ENCODE measurements at places on chromosomes 13 and 19.

DNA sequence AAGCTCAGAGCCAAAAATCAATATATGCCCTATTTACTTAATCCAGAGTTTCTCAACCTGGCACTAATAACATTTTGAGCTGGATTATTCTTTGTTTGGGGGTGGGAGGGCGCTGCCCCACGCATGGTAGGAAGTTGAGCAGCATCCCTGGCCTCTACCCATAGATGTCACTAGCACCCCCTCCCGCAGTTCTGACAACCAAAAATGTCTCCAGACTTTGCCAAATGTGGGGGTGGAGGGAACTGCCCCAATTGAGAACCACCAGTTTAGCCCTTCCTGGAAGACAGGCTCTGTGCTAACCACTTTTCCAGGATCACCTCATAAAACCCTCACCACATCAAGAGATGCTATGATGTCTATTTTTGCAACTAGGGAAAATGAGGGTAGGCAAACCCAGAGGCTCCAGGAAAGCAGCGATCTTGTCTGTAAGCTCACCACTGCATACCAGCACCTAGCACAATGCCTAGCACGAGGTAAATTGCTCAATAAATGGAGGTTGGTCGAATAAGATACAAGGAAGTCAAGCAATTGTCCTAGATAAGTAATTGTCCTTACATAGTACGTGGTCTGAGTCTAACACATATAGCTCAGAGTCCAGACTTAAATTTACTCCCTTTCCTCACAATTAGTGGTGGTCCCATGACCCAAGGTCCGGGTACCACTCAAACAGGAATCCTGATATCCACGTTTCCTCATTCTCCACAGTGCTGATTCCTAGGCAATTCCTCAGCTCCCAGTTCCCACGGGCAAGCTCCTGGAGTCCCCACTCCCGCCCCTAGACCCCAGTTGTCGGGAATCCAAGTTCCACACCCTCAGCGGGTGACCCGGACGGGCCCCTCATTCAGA is 892 bp downstream of the TRIR start:
- DNase-seq: no peak

DNA sequence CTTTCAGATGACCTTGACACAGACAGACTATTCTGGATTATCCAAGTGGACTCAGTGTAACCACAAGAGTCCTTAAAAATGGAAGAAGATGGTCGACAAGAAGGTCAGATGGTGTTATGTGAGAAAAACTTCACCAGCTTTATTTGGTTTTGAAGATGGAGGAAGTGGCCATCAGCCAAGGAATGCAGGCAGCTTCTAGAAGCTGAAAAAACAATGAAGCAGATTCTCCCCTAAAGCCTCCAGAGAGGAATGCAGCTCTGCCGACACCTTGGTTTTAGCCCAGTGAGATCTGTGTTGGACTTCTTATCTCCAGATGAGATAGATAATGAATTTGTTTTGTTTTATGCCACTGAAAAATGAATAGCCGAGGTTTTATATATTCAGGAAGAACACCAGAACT is 501.5 kb downstream of the DCT start:
- DNase-seq: no peak

- DNase-seq: peak; percentile 37
These were observed 7.4 kb downstream of the PTOV1 start for GRCh38 chr19:49858088-49858985.

DNA sequence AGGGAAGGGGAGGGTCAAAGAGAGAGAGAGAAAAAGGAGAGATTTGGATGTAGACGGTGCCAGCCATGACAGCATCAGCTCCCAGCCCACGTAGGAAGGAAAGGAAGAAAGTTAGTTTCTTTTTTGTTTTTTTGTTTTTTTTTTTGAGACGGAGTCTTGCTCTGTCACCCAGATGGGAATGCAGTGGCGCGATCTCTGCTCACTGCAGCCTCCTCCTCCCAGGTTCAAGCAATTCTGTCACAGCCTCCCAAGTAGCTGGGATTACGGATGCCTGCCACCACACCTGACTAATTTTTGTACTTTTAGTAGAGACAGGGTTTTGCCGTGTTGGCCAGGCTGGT is 27.6 kb downstream of the ELL start:
- DNase-seq: peak; percentile 54

DNA sequence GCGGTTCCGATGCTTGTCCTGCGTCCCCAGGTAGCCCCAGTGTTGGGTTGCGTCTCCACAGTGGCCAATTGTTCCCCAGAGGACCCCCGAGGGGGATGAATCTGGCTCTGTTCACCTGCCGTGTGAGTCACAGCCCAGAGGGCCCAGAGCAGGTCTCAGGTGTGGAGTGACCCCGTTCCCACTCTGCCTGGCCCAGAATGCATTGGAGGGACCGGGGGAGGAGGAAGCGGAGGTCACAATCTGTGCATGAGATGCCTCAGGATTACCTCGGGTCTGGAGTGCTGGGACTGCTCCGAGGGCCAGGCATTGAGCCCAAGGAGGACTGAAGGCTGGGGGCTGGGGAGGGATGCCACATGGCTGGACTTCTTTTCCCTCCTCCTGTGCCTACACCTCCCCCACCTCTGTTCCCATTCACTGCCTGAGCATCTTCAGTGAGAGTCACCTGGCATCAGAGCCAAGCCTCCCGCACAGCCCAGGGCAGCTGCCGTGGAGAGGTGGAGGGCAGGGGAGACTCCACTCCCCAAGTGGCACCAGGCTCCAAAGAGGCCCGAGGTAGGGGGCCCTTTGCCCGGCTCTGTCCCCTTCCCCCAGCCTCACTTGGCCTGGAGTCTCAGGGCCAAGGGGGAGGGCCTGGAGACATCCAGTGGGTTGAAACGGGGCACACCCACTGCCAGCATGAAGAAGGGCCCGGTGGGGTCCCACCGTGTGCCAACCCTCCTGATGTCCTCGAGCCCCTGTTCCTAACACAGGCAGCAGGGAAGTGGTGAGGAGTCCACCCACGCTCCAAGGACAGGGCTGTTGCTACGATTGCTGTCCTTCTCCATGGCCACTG is 81.1 kb downstream of the CHST8 start:
- DNase-seq: peak; percentile 28

- no peak for DNase-seq
These were observed 1.0 kb downstream of the EFNA2 start for GRCh38 chr19:1286487-1287353.

- DNase-seq: no peak
These were observed 293.7 kb downstream of the PCDH17 start for GRCh38 chr13:57925250-57925649.

DNA sequence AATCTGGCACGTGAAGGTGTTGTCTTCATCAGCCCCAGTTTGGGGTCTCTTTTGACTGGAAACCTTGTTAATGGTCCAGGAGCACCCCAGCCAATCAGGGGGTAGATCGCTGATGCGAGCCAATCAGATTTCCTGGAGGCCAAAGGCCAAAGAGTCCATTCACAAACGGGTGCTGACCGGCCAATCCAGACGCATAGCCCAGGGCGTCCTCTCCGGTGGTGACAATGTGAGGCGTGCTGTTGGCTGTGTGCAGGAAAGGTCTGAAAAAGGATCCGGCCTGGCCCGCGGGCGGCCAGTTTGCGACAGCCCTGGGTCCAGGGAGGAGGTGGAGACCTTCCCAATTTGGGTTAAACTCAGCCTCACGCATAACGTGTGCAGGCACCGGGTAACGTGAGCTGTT is 3.1 kb downstream of the MAST3 start:
- no peak for DNase-seq

DNA sequence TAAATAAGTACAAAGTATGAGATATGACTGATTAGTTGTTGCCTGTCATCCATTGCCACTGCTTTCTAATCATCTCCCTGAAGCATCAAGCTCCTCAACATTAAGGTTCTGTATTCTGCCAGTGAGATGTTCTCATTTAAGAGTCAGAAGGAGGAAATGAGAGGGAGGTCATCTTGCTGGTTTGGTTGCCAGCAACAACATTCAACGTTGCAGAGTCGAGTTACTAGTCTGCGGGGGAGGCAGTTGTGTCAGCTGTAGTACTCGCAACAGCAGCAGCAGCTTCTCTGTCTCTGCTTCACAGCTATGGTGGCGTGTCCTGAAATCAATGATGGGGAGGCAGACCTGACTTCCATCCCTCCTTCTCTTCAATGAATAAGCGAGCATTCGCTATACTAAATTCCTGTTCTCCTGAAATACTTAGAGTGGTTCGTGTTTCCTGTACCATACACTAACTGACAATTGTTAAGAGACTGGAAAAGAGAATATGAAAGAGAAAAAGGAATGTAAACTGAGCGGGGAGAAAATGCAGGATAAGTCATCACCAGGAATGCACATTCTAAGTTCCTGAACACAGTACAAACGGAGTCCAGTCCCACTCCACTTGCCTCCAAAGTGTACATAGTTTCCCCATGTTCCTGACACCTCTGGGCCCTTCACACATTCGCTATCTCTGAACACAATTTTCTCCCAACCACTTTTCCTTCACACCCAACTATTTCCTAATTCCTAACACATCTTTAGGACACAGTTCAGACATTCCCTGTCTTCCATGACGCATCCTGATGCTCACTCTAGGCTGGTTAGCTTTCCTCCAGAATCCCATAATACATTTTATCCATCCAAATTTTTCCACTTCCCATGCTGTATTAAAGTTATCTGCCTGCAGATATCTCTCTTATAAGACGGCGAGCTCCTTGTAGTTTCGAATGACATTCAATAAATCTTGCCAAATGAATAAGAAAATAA is 263.0 kb downstream of the KLF12 start:
- DNase-seq: peak; percentile 45

DNA sequence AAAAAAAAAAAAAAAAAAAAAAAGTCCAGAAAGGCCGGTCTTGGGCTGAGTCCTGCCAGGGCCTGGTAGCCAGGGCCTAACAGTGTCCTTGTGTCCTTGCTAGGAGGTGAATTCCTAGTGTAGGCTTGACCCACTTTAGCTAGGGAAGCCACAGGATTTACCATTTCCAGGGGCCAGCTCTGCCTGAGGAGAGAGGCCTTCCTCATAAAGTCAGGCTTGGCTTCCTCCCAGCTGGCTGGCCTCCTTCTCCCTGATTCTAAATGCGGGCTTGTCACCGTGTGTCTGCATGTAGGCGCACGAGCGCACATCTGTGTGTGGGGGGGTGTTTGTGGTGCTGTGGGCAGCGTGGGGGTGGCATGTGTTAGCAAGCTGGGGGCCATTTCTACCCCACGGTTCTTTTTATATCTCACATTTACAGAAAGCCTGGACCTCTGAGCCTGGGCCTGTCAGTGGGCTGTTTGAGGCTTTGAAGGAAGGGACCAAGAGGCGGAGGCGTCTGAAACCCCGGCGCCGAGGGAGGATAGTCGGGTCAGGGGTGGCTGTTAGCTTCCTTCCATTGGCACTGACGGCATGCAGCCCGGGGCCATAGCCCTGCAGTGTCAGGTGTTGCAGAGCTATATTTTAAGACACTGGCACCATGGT is 31.7 kb downstream of the IER2 start:
- peak; percentile 84 for DNase-seq

- peak; percentile 70 for DNase-seq
These were observed 42.2 kb upstream of the HNRNPA1L2 start for GRCh38 chr13:52599848-52600603.

- DNase-seq: no peak
These were observed 13.0 kb downstream of the CCNA1 start for GRCh38 chr13:36445278-36445677.

DNA sequence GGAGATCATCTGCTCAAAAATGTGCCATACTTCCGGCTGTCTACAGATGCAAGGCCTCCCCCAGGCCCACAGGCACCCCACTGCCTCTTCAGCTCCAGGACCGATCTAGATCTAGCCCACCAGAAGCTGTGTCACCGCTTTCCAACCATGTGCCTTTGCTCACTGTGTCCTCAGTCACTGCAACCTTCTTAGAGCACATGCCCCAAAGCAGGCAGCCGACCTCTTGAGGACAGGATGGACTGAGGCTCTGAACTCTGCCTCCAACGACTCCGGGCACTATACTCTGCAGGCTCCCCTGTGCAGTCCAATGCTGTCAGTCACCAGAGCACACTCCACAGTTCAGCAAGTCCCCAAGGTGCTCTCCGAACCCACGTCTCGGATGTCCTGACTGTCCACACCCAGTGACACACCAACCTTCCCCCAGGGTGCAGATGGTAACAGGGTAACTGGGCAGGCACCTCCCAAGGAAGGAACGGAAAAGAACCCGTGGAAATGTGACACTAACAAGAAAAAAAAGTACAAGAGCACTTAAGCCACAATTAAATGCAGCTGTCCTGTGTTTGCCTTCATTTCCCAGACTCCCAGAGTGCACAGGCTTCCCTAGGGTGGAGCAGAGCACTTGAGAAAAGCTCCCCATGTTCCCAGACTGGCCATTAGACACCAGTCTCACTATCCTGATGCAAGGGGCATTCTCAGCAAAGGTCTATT is 4.8 kb downstream of the STK24 start:
- no peak for DNase-seq

GRCh38 chr13:113211774-113212173 is 2.4 kb downstream of the CUL4A start:
- no peak for DNase-seq

DNA sequence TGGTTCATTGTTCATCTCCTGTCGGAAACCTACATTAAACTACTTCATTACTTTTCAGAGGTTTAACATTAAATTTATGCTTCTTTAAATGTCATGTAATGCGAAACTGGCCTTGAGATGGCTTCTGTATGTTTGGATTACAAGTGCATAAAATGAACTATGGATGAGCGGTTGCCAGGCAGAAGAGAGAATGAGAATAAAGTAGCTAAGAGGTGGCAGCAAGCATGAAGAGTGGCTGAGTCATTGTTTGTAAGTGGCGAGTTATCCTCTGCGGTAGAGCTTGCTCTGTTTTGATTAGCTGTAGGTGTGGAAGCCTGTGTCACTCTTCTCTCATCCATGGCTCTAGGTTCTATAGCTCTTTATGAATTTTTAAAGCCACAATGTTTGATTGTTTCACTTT is 1139.6 kb upstream of the PCDH9 start:
- DNase-seq: no peak

DNA sequence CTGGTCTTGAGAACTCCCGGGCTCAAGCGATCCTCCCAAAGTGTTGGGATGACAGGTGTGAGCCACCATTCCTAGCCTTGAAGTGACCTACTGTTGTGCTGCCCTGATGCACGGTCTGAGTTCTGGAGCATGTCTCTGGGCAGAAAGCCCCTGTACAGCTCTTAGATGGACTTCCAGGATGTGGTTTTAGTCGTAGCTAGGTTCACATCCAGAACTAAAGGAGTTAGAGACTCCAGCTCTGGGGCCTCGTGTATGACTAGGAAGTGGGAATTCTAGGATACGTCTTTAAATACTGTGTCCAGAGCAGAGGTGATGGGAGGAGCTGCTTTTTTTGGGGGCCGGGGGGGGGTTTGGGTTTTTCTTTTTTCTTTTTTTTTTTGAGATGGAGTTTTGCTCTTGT is 12.2 kb downstream of the UPF1 start:
- DNase-seq: no peak

GRCh38 chr19:18919900-18920214 is 342 bp downstream of the DDX49 start:
- no peak for DNase-seq

Data from Right ventricle myocardium inferior (tissue), 1 donor.